Glutamatergic neuron (in vitro differentiated cells): ENCODE measurements at places on chromosomes 1 and 21. TPM values are rescaled to one million over a fixed set of nuclear protein-coding genes. Genes with fewer than 3 reads are reported as not detected.
A peak's percentile ranks its signal among the peaks of the same experiment; 100 is the strongest.

Gene G0S2
- 2.5 TPM for total RNA-seq

Gene FALEC
- total RNA-seq: not detected

Gene KPRP
- total RNA-seq: not detected

Gene FCGR1A
- not detected for total RNA-seq

Gene TEX38
- not detected for total RNA-seq

Gene LCE1E
- not detected for total RNA-seq

Gene IFNGR2
- total RNA-seq: 9.6 TPM

GRCh38 chr1:166139735-166140134, 27.1 kb downstream of the FAM78B start:
- DNase-seq: no peak
- peaks cover 3% of the 10 kb centered on the region for H3K27me3 ChIP-seq
- peaks cover 9% of the 10 kb centered on the region for H3K36me3 ChIP-seq

GRCh38 chr1:229229137-229229720, 41.7 kb upstream of the RAB4A start:
- H3K36me3 ChIP-seq: no peaks in the 10 kb centered on the region
- H3K27me3 ChIP-seq: peaks cover 5% of the 10 kb centered on the region
- H3K4me1 ChIP-seq: peaks cover 16% of the 10 kb centered on the region
- no peak for DNase-seq

DNA sequence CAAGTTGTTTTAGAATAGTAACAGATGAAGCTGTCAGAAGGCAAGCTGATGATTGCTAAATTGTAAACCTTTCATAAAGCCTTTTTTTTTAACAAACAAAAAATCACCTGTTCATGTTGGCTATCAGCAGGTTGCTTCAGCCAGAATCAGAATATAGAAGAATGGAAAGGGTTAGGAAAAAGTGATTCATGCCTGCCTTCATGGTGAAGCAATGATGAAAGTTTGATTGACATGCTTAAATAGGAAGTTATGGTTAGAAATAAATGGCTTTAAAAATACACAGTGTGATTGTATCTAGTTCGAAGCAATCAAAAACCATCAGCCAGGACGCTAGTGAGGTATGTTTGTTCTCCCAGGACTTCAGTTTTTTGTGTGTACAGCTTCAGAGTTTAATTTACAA, 37.9 kb downstream of the GABPA start:
- H3K36me3 ChIP-seq: no peaks in the 10 kb centered on the region
- H3K4me3 ChIP-seq: no peak overlapping the region
- no peaks in the 10 kb centered on the region for H3K4me1 ChIP-seq
- no peak for DNase-seq
- no peaks in the 10 kb centered on the region for H3K27me3 ChIP-seq

- no peaks in the 10 kb centered on the region for H3K36me3 ChIP-seq
- H3K4me3 ChIP-seq: no peak overlapping the region
- no peaks in the 10 kb centered on the region for H3K27me3 ChIP-seq
- H3K4me1 ChIP-seq: peaks cover 9% of the 10 kb centered on the region
- H3K27ac ChIP-seq: no peak overlapping the region
These were observed 7.4 kb upstream of the AGMAT start for GRCh38 chr1:15592285-15592684.

- no peak overlapping the region for H3K27ac ChIP-seq
- H3K4me1 ChIP-seq: no peaks in the 10 kb centered on the region
- DNase-seq: no peak
- no peak overlapping the region for H3K4me3 ChIP-seq
- H3K27me3 ChIP-seq: no peaks in the 10 kb centered on the region
These were observed 518.5 kb downstream of the PLPP3 start for GRCh38 chr1:56060906-56061305.

- no peaks in the 10 kb centered on the region for H3K27me3 ChIP-seq
- no peaks in the 10 kb centered on the region for H3K4me1 ChIP-seq
- DNase-seq: no peak
- no peak overlapping the region for H3K4me3 ChIP-seq
These were observed 33.3 kb upstream of the KIF26B start for GRCh38 chr1:245121523-245121922.

- H3K4me3 ChIP-seq: no peak overlapping the region
- no peak overlapping the region for H3K27ac ChIP-seq
- DNase-seq: peak; percentile 33
- no peaks in the 10 kb centered on the region for H3K36me3 ChIP-seq
- no peaks in the 10 kb centered on the region for H3K4me1 ChIP-seq
- H3K27me3 ChIP-seq: peaks cover 3% of the 10 kb centered on the region
These were observed 181.9 kb downstream of the ZSCAN20 start for GRCh38 chr1:33654267-33654834.
